Left forelimb (tissue), 1 donor: ENCODE measurements at places on chromosomes 2 and 18.

DNA sequence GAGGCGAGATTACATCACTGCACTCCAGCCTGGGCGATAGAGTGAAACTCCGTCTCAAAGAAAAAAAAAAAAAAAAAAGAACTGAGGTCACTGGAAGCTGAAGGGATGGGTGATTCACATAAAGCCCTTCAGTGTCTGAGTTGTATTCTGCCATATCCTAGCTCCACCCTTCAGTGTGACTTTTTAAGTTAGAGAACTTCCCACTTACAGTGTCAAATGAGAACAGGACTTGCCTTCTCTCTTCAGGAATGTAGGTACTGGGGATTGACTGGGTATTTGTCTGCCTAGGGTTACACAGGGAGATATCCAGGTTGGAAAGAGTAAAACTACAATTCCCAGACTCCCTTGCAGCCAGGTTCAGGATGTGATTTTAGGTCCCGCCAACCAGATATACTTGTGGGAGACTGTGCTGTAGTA is 37.9 kb downstream of the EHD3 start:
- DNase-seq, result no peak

- no peak for DNase-seq
Observed at GRCh38 chr18:40670668-40671375, 1284.2 kb upstream of the PIK3C3 start.

- no peak for DNase-seq
Observed at GRCh38 chr18:62875323-62875722, 160.0 kb downstream of the PHLPP1 start.

DNA sequence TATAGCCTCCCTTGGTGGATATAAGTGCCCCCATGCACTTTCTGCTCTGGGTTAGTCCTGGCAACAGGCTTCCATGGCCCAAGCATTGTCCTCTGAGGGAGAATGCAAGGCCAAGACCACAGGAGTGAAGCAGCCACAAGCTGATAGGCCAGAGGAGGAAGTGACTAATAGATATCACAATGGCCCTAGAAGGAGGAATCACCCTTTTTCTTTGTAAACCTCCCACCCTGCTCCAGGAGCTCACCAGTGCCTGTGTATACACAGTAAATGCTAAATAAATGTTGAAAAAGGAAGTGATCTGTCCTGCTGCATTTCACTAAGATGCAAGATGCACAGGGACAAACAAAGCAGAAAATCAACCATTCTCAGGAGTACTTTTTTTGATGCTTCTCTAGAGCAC is 49.7 kb upstream of the ABCA12 start:
- no peak for DNase-seq

- no peak for DNase-seq
Observed at GRCh38 chr2:55047677-55048299, 2.5 kb downstream of the RTN4 start.

GRCh38 chr2:144475044-144475443 is 44.9 kb downstream of the ZEB2 start:
- no peak for DNase-seq

DNA sequence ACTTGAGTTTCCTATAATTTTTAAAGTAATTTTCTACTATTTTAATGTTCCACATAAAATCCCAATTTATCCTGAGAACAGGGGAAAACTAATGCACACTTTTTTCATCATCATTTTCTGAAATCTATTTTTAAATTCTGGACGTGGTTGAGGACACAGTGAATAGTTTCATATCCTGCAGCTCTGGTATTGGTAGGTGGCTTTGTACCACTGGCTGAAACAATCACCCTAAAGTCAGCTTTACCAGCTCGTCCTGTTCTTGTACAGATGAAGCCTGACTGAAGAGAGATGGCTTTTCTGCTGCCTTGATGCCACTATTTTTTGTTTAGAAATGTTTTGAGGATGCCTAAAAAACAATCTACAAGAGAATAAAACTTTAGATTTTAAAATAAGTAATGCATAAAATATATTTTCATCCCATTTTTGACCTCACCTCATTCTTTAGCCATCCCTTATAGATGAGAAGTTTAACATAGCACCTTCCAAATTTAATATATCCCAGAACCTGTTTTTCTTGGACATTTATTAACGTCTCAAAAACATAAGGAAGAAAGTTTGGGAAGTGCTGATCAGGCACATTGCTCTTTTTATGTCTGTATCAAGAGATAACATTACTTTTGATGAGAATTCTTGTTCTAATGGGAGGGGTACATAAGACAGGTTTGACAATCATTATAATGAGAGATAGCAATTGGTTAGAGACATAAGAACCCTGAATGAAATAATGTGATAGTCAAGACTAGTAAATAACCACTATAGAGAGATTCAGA is 80.9 kb downstream of the GALNT1 start:
- no peak for DNase-seq

DNA sequence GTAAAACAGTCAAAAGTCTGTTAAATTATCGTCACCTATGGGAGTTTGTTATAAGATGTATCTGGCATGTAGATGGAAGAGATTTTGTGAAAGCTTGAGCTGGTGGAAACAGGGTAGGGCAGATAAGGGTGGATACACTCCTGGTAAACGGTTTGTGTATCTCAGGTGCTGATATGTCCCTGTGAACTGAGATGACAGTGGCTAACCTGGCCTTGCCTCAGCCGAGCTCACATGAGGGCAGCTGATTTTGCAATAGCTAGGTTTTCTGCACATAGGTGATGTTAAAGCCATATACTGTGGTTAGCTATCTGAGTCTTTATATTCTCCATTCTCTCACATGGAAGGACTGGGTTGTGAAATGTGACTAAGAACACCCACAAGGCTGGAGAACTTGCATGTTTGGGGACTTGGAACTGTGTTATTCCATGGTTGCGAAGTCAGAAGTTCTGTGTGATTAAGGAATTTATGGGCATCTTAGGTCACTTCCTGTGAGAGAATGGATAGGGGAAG is 205.1 kb downstream of the TPGS2 start:
- no peak for DNase-seq

GRCh38 chr2:71340176-71340575 is 8.6 kb downstream of the ZNF638 start:
- DNase-seq, result no peak

DNA sequence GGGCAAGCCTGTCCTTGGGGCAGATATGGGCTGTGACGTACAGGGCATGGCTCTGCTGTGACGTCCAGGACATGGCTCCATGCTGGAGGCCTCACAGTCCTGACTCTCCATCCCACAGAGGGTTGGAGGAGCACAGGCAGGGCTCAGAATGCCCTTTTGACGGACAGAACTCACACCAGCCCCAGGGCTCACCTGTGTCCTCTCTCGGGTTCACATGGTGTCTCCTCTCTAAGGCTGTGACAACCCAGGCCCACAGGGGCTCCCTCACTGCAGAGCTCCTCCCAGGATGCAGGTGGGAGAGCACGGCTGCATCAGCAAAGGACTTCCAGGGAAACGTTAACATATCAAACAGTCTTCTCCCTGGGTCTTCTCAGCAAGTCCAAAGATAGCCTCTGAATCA is 133.8 kb downstream of the EIPR1 start:
- no peak for DNase-seq

- DNase-seq, result no peak
Observed at GRCh38 chr18:42743373-42744138, 371.9 kb downstream of the RIT2 start.

GRCh38 chr2:196845371-196845770 is 36.2 kb upstream of the C2orf66 start:
- DNase-seq, result no peak

- DNase-seq, result no peak
Observed at GRCh38 chr18:49274188-49274714, 186.2 kb downstream of the DYM start.

- DNase-seq, result no peak
Observed at GRCh38 chr2:107336526-107336925, 450.6 kb upstream of the ST6GAL2 start.

GRCh38 chr2:239625971-239626734 is 225.3 kb upstream of the HDAC4 start:
- DNase-seq, result no peak

DNA sequence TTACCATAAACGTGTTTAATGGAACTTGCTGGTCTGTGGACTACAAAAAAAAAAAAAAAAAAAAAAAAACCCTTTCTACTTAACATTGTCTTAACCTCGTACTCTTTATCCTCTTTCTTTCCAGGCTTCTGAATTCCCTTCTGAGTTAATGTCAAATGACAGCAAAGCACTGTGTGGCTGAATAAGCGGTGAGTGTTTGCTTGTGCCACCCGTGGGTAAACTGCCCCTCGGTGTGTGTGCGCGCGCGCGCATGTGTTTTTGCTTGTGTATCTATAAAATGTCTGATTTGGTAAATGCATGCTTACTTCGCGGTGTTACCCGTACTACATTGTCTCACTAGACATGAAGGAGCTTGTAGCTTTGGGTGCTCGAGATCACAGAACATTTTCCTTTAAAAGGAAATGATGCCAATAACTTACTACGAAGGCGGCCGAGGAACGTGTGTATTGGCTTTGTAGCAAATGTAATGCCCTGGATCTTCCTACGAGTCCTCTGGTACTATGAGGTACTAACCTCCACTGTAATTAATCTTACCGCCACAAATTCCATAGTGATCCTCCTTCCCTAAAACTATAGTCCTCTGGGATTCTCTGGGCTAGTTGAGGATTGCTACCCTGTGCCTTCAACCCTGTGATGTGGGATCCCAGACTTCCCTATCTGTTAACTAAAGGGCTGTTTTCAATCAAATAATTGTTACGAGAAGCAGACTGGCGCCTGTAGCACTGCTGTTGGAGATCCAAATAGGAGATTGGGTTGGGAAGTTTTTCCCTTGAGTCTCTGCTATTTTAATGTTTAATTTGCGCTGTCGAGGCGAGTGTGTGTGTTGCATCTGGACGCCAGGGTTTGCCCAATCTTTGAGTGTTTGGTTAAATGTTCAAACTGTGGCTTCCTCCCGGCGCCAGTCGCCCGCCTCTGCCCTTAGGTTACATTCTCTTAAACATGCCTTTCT is 1.1 kb downstream of the ID2 start:
- DNase-seq, result no peak

- DNase-seq, result no peak
Observed at GRCh38 chr18:63708650-63709049, 5.9 kb downstream of the SERPINB11 start.

- no peak for DNase-seq
Observed at GRCh38 chr2:231297108-231297908, 98.2 kb upstream of the B3GNT7 start.

GRCh38 chr2:9004338-9005204 is 1.1 kb upstream of the MBOAT2 start:
- DNase-seq, result no peak

GRCh38 chr18:23317975-23318675 is 135.0 kb upstream of the RIOK3 start:
- DNase-seq, result no peak

DNA sequence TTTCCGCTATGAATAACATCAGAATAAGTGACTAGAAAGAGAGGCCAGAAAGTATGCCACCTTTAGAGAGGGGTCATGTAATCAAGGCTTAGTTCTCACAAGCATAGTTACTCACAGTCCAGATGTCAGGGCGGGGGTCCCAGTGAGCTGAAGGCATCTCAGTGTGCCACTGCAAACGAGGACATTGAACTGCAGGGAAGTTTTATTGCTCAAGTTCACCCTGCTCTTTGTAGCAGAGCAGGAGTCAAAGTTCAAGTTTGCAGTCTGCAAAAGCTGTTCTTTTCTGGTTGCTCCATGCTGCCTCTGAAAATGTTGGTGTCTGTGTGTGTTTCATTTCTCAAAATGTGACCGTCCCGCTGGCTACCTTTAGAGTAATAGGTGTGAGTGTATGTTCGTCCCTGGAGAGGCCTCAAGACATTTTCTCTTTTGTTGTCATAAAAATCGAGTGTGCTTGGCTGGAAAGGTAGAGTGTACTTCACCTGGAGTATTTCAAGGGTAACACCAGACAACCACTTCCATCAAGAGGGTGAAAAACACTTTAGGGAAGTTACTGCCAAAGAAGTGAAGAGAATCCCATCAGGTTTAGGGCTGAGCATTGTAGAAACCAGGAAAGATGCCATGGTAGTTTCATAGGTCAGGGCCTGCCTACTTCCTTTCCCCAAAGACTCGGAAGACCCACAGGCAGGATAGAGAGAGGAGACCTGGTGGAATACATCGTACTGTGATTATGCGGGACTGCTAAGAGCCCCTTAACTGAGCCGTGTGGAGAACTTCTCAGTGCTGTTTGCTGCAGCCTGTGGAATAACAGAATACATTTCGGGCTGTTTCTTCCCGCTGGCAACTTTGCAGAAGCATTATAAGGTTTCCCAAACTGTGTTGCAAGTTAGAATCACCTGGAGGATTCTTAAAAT is 89.9 kb downstream of the LYPD6 start:
- DNase-seq, result no peak

DNA sequence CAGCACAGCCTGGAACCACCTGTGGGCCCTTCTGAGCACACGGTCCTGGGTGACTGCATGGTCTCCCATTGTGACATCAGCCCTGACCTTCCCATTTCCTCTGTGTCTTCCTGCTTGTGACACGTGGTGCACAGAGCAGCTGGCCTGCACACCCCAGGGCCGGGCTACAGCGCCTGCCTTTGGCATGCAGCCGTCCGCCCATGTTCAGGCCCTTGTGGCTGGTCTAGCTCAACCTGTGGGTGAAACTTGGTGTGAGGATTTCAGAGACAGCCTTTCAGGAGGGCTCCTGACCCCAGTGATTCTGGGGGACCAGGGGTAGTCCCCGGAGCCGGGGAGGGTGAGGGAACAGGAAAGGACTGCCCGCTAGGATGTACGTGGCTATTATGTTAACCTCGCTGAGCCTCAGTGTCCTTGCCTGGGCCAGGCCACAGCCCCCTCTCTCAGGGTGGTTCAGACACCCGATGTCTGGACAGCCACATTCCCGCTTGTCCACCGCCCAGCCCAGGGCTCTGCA is 284.8 kb upstream of the HS6ST1 start:
- DNase-seq, result peak; percentile 56

DNA sequence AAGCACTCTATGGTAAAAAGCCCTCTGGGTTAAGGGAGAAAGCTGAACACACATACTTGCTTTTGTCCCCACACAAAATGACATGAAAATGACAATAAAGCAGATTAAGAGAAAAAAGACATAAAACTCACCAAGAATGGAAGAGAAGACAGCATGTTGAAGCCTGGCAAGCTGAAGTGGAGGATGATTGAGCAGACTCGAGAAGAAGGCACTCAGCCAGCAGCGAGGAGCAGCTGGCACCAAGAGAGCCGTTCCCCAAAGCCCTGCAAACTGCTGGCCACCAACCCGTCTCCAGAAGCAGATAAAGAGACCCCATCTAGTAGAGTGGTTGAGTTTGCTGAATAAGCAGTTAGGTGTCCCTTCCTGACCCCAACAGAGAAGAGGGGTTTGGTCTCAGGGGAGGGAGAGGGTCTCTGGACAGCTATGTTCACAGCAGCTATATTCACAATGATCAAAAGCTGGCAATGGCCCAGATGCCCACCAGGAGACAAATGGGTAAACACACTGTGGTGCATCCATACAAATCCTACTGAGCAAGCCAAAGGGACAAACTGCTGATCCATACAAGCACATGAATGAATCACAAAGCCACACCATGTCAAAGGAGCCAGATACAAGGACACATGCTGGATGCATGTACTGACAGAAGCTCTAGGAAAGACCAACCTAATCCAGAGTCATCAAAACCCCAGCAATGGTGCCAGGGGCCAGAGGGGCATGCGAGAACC is 36.9 kb downstream of the FAM168B start:
- no peak for DNase-seq
